ENCODE measurements at places on chromosomes 5 and 9.

DNA sequence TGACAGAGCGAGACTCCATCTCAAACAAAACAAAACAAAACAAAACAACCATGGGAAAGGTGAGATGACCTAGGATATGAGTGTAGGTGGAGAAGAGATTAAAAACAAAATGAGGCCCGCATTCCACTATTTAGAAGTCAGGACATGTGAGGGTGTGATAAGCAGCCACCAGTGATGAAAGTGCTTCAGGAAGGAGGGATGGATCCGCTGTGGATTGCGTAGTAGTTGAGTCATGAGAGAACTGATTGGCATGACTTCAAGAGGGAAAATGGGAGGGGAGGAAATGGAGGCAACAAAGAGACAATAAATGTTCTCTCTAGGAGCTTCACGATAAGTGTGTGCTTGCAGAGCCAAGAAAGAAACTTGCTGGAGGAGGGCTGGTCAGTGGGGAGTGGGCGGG, 367.6 kb downstream of the ARL15 start:
- DNase-seq: peak; percentile 46

DNA sequence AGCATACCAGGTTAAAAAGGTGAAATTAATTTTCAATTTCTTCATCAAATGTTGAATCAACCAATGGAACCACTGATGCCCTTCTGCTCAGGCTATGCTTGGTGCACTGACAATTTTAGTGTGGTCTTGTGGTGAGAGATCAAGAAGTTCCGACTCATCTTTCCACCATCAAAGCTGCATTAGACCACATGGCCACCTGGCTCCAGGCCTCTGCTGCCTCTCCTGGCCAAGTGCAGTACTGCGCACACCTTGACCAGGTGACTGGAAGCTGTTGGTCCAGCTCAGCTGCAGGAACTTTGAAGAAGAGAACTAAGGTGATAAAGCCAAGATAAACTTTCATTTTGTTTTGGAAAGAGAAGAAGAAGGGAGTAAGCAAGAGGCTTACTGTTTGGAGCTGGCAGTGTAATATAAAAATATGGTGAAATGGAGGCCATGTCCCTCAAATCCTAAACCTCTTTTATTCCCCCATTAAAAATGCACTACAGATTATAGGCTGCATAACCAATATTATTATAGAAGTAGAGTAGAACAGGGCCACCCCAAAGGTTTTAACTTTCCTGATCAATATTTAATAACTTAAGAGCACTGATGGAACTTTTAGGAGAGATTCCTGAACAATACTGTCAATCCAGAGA, 315.5 kb upstream of the C9orf72 start:
- no peak for DNase-seq

DNA sequence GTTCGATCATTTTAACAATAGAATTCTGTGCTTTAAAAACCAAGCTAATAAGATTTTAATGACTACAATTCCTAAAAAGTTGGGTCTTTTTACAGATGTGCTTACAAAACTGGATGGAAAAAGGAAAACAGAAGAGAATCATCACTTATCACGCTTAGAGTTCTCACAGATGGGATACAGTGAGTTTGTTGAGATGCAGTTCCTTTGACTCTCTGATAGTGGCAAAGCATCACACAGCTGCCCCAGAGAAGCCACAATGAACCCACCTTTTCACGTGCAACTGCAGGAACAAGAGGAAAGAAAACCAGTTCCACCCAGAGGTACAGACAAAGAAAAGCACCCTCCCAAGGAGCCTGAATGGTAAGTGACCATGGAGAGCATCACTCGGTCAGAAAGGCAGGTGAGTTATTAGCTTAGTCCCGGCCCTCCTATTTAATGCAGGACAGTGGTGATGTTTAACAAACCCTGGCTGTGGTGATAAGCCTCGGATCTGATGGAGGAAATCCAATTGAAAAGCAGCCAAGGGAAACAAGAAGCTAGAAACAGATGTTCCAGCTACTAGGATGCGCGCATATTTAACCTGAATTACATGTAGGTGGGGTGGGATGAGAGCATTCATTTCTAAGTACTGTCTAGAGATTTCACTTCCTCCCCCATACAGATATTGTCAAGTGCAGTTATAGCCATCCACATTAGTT, 167.7 kb downstream of the TARS1 start:
- DNase-seq: no peak

GRCh38 chr5:54388811-54389210, 66.7 kb upstream of the HSPB3 start:
- no peak for DNase-seq

- DNase-seq: no peak
Observed at GRCh38 chr9:5569409-5569808, 59.1 kb downstream of the PDCD1LG2 start.

DNA sequence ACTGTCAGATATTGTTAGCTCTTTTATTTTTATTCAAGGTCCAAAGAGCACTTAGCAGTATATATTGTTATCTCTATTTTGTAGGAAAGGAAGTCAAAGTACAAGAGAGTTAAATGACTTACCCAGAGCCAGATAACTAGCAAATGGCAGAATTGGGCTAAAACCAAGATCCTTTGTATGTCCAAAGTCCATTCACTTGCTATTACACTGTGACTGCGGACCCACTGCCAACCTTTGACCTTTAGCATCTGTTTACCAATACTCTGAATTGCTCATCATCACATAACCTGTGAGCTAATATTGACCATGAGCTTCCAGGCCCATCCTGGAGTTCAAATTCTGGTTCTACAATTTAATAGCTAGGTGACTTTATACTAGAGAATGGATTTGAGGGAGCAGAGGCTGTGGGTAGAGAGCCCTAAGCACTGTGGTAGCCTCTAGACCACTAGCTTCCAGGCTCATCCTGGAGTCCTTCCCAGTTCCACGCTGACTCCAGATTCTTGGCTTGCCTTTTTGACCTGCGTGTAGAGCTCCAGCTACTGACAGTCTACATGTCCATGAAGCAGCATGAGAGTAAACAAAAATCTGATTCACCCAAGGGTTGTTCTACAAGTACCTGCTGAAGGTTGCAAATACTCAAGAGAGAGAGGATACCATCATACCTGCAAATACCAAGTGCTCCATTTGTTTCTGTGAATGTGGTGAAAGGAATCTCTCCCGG, 424.0 kb downstream of the SH3GL2 start:
- no peak for DNase-seq

DNA sequence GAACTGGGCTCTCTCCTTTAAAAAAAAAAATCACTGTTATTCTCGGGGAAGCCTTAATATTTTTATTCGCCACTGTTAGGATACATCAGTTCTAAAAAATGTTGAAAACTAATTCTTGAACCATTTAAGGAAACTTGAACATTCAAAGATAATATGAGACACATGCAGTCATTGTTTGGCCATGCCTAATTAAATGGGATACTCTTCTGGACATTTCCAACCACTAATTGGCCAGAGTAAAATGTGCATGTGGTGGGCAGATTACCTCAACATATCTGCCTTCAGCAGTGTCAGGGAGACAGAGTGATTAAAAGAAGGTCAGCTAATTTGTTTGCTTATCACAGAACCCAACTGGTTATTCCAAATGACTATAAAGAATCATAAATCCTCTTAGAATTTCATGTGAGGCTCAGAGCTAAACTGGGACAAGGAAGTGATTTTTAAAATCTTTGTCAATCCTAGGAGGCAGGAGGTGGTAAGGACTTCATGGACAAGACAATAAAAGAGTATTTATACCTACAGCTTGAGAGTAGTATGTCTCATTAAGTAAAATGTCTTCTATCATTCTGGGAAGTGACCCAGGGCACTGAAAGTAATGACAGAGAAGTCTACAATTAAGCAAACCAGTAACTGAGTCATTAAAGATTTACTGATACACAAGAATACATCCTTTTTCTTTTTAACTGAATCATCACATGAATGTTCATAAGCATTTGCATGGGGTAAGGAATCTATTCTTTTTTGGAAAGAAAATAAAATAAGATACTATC, 242.9 kb upstream of the TRPM3 start:
- no peak for DNase-seq

DNA sequence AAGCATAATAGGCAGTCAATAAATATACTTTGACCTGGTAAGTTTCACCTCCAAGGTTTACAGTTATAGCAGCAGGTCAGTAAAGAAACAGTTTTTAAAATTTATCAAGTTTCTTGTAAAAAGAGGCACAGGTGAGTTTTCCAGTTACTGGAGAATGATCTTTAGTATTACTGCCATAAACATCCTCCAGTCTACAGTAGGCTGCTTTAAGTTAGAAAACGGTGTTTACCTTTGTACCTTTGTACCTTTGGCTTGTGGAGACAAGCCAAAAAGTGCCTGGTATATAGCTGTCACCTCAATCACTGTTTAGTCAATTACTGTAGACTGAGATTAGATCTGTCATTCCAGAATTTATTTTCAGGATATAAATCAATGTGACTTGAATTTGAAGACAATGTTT, 42.7 kb upstream of the SRFBP1 start:
- DNase-seq: no peak

DNA sequence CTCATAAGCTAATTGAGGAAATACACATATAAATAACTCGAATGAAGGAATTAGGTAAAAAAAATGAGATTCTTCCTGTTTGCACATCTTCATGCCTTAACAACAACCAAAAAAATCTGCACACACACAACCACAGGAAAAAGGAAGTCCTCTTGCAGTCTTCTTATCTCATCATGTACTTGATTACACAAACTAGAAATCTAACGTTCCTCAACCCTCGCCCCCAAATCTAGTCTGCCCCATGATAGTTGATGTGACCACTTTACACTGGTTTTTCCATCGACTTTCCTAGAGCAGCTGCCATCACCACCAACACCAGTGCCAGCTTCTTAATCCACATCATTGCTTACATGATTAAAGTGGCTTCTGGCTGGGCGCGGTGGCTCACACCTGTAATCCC, 31.2 kb upstream of the RNU6ATAC start:
- no peak for DNase-seq

DNA sequence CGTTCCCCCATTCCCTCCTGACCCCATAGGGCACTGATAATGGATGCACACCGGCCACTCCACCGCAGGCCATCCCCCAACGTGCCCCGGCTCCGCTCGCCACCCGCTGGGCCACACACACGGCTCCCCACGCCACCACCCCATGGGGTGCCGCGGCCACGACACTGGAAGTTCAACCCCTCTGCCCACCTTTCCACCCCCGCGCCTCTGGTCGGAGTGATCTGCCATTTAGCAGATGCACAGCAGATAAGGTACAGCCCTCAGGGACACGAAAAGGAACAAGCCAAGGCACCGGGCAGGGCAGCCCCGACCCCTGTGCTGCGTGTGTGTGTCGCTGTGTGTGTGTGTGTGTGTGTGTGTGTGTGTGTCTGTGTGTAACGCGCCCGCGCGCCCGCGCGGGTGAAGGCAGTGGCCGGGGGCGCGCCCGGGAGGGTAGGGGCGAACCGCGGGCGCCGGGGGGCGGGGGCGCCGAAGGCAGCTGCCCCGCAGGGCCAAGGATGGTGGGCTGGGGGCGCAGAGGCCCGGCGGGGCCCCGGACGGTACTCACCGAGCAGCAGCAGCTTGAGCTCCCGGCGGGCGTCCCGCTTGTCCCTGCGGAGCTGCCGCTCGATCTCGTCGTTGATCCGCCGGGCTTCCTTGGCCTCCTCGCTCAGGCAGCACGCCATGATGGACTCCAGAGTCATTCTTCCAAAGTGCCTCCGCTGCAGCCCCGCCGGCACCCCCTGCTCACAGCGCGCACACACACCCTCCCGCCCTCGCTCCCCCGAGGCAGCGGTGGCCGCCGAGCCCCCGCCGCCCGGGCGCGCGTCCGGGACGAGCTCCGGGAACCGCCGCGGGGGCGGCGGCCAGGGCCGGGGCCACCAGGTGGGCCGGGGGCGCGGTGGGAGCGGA, 813 bp downstream of the GNAQ start:
- DNase-seq: peak; percentile 79
